ENCODE measurements at places on chromosomes 2 and 18.

DNA sequence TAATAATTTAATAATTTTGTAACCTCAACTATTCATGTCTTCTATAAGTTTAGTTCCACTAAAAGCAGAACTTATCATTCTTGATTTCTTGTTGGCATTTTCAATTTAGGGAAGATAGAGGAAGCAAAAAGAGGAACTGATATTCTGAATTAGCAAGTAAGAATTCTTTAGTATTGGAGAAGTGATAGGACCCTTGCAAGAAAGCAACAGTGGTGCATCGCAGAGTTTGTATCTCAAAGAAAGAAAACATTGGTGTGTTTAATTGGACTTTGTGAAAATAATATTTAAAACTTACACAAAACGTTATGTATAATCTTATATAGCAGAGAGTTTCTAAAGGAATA is 36.5 kb upstream of the TNFRSF11A start:
- DNase-seq, result no peak

DNA sequence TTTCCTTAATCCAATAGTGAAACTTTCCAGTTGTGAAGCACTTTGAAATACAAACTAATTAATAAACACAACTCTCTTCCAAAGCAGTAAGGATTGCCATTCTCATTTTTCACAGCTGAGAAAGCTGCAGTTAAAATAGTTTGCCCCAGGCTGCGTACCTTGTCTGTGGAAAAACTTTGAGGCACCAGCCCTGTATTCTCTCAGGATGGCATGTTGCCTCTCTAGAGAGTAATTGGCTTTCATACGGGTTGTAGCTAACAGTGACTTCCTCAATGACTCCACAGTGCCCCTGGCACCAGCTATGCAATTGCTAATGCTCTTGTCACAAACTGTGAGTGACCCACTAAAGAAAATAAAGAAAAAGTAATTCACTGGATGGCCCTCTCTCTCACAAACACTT is 345.7 kb downstream of the MTX2 start:
- DNase-seq, result no peak

DNA sequence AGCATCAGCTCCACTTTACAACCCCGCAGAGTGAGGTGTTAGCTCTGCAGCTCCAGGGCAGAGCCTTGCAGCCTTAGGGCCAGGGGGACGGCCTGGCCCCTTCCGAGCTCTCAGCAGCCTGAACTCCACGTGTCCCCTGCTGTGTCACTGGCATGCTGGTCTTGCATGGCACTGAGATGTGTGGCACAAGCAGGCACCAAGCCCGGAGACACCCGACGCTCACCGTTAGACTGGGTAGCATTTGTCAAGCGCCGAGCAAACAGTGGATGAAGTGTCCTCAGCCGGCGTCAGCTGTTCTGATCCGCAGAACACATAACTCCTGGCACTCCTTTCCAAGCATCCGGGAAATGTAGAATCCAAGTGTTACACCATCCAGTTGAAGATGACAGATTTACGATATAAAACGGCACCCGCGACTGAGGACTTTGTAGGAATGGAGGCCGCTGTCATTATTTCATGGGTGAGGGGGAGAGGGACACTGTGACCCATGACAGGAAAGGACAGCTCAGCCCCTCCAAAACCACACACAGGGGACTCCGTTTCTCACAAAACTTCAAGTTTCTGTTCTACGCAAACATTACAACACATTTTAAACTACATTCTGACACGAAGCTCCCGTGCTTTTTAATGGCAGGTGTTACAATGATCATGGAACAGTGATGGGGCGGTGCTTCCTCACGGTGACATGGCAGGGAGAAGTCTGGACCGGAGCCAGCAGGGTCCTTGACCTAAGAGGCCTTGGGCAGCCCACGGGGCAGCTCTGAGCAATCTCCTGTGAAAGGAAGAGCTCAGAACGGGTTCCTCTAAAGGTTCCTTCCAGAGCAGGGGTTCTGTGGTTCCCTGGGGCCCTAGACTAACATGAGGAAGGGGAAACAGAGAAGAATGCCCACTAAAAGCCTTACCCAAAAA is 89.4 kb downstream of the HDAC4 start:
- no peak for DNase-seq

- DNase-seq, result no peak
Observed at GRCh38 chr2:31580321-31581117, at the start of gene SRD5A2. Gene SRD5A2 (minus strand): TSS chr2:31580938. CDS start chr2:31580900, 38 bp downstream.

DNA sequence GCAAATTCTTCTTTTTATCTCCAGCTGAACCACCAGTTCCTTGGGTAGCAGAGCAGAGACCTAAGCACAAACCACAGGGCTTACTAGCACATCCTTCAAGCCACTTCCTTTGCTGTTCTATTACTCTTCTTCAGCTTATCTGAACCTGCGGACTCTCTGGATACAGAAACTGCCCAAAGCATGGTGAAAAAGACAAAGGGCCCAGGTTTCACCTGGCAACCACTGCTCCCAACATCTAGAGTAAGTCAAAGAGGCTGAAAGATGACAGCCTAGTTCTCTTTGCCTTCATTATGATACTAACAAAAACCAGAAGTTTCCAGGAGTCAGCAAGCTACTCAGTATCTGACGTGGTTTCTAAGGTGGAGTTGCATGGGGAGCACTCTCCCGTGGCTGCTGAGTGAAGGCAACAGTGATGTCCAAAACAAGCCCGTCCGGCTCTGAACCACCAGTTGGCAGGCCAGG is 43.4 kb downstream of the KANSL3 start:
- DNase-seq, result no peak

GRCh38 chr18:78126536-78126935 is 853.1 kb upstream of the SALL3 start:
- no peak for DNase-seq

DNA sequence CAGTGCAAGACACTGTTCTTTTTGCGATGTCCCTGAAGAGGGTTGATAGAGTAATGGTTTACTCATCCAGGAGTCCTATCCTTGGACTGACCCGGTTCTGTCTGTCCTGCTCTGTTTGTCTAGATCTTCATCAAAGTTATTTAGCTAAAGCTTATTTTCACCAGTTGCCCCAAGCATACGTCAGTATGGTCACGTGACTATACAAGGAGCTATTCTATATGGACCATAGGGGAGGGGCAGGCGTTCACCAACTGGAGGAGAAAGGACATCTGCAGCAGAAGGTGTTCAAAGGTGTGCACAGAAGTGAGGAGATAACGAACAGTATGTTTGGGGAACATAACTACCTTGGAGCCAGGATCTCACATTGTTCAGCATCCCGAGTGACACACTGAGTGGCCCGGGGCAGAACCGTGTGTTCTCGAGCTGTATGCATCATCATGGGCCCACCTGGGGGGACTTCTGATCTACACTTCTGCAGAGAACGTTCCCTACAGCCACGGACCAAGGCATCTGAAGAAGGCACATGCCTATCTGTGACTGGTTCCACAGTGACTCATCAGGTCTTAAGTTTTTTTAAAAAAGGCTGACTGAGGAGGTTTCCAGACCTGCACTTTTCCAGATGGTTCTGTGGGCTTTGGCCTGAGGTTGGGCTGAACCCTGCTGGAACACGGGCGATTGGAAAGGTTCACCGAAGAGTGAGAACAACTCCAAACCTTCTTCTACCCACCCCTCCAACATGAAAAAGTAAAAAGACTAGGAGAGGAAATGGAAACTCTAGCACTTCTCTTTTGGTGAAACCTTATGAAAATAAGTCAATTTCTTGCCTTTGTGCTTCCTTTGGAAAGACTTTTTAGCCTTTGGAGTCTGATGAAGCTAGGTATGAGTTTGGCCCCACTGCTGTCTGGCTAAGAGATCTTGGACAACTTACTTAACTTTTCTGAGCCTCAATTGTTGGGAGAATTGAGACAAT is 68.6 kb upstream of the YWHAQ start:
- DNase-seq, result no peak

GRCh38 chr2:85996591-85996990 is 107.8 kb upstream of the ST3GAL5 start:
- no peak for DNase-seq

GRCh38 chr18:61822879-61823278 is 69.9 kb downstream of the RNF152 start:
- DNase-seq, result no peak

- DNase-seq, result no peak
Observed at GRCh38 chr2:40466332-40466906, 14.5 kb upstream of the SLC8A1 start.
